DMS53 (cell line): ENCODE measurements at places on chromosomes 6 and 20.

- DNase-seq, result peak; percentile 51
Measured at GRCh38 chr6:103183831-103184411, 1675.8 kb downstream of the HACE1 start.

DNA sequence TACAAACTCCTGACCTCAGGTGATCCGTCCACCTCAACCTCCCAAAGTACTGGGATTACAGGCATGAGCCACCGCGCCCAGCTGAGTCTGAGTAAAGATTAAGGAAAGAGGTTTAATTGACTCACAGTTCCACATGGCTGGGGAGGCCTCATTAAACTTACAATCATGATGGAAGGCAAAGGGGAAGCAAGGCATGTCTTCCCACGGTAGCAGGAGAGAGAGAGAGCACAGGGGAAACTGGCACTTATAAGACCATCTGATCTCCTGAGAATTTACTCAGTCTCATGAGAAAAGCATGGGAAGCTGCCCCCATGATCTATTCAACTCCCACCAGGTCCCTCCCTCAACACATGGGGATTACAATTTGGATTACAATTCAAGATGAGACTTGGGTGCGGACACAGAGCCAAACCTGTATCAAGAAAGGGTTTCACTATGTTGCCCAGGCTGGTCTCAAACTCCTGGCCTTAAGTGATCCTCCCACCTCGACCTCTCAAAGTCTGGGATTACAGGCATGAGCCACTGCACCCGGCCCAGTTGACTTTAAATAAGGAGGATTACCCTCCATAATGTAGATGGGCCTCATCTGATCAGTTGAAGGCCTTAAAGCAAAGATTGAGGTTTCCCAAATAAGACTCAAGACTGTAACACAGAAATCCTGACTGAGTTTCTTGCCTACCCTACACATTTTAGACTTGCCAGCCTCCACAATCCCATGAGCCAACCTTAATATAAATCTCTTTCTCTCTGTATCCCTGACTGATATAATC, 13.1 kb upstream of the PEX7 start:
- no peak for DNase-seq

GRCh38 chr20:17287503-17287902, 60.7 kb downstream of the PCSK2 start:
- peak; percentile 32 for DNase-seq

GRCh38 chr6:125930765-125931418, 25.7 kb upstream of the HINT3 start:
- no peak for DNase-seq

GRCh38 chr6:41059556-41059955, 6.6 kb downstream of the APOBEC2 start:
- DNase-seq, result no peak

- no peak for DNase-seq
Measured at GRCh38 chr6:9789201-9789600, 625.7 kb downstream of the TFAP2A start.

DNA sequence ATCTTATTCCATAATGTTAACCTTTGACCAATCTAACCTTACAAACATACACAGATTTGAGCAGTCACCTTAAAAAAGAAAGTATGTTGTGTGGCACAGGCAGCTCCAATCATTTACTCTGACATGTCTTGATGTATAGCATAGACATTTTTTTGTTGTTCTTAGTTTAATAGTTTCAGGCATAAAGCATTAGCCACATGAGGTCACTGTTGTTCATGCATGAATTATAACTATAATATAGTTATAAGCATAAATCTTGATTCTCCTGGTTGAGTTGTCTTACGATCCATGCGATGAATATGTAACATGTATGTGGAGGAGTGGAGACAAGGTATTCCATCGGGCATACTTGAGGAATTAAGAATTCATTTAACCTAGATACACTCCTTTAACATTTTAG, 26.1 kb upstream of the NKAIN2 start:
- DNase-seq, result peak; percentile 59

DNA sequence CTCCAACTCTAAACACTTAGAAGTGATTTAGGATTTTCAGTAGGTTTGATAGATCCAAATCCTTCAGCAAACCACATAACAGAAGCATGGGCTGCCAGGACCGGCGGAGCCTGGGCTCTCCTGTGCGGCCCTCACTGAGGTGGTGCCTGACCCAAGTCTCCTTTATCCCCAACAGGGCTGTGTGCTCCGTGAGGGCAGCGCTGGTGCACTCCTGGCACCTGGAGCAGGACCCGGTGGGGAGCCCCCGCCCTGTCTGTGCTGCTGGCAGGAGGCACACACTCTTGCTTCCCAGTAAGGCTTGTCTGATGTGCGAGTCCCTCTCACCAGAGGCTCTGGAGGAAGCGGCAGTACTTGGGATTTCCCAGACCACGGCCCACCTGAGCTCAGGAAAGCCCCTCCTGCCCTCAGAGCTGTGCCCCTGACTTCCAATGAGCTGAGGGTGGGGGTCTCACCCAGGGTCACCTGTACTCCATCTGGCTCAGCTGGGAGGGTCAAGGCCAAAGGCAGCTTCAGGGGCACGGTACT, 56.2 kb downstream of the PYGB start:
- no peak for DNase-seq

GRCh38 chr6:72579865-72580264, 42.0 kb upstream of the KCNQ5 start:
- no peak for DNase-seq

DNA sequence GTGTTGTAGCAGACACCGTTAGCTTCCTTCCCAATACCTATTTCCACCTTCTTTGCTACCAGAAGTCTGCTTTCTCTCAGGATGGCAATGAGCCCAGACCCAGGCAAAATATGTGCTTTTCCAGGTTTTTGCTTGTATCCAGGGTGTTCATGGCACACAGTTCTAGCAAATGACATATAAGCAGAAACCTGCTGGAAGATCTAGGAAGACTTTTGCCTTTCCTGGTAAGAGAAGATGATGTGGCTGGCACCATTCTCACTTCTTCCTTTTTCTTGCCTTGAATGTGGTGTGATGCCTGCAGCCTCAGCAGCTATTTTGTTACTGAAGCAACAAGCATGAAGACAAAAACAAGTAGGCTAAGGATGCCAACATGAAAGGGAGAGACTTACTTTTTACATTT, 19.2 kb upstream of the TBC1D22B start:
- no peak for DNase-seq

DNA sequence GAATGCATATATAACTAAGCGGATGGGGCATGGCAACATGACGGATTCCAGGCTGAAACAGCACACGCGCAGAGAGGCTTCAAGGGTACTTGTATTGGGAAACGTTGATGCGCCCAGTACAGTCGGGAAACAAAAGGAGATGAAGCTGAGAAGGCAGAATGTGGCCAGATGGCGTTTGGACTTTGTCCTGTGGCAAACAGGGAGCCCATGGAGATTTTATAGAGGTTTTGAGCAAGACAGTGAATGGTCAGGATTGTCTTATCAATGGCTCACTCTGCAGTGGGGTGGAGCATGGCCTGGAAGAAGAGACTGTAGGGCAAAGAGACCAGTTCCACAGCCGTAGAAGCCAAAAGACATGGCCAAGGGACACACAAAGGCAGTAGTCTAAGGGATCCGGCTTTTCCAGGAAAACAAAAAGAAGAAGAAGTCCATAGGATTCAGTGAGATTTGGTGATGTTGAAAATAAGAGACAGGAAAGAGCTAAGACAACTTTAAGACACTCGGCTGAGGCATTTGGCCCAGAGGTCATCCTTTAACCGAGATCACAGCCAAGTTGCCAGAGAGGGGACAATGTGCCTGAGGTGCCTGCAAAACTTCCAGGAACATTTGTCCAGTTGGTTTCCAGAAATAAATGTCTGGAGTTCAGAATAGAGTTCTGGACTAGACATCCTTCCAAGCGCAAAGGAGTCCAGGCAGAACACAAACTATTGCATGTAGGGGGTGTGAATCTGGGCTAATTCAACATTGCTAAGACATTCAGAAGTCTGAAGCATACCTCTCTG, 123.0 kb upstream of the RREB1 start:
- peak; percentile 90 for DNase-seq

GRCh38 chr6:50249493-50249892, 199.8 kb upstream of the DEFB112 start:
- DNase-seq, result peak; percentile 35

DNA sequence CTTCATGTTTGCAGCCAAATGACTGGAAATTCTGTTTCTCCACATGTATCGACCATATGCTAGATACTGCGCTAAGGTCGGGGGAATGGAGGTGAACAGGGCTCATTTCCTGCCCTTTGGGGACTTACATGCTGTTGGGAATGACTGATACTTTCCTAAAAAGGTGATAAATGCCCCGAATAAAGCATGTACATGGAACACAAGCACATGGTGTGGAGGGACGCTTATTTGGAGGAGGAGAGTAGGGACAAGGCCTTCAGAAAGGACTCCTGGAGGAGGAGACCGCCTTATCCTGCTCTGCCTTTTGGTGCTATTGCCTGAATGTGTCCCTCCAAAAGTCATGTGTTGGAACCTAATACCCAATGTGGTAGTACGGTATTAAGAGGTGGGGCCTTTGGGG, 344.5 kb downstream of the PRL start:
- no peak for DNase-seq

GRCh38 chr6:13358511-13358910, 30.2 kb upstream of the TBC1D7 start:
- no peak for DNase-seq

DNA sequence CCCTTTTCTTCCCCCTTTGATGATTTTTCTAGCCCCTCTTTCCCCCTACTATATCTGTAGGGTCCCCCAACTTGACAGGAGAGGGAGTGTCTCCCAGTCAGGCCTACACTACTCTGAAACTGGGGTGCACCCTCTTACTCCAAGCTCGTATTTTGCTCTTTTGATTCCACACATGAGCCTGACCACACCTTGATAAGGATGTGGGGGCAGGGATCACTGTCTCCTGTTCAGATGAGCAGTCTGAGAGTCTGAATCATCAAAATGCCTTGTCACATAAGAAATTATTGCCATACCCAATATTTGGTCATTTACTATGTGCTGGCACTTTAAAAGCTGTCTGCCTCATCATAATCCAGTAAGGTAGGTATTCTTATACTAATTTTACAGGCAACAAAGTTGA, 15.9 kb downstream of the PNPLA1 start:
- DNase-seq, result no peak

DNA sequence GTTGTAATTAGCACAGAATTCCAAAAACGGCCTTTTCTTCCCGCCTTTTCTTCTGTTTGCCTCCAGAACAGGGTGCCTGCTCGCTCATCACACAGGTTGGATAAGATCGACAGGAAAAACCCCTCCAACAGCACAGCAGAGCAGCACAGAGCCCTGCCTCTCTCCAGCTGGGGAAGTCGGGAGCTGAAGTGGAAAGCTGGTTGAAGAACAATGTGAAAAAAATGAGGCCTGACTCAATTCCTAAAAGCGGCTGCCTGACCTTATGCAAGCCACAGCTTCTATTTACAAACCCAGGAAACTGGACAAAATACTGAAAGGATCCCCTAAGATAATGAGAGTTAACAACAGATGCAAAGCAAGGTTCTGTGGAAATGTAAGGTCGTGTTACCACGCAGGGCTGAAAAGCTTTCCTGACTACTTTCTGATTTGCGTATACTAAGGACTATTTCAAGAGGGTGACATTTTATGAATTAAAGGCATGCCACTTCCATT, 116.9 kb downstream of the TTLL2 start:
- DNase-seq, result no peak

DNA sequence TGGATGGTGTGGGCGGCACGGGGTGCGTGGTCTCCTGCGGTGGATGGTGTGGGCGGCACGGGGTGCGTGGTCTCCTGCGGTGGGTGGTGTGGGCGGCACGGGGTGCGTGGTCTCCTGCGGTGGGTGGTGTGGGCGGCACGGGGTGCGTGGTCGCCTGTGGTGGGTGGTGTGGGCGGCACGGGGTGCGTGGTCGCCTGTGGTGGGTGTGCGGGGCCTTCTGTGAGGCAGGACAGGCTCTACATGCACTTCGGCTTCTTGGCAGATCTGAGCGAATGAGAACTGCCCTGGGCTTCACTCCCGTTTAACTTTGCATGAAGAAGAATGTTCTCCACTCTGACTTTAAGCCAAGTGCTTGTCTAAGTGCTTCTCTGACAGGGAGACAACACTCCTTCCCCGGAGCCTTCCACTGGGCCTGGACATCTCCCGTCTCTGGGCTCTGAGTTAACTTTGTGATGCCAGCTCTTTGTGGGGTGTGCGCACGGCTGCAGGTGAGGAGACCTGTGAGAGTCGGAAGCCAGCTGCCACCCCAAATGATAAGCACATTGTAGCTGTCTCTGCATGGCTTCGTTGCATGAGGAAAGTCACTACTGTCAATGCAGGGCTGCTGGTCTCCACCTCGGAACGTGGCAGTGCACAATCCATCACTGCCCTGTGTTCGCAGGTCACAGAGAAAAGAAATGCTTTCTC, 244.8 kb downstream of the DLL1 start:
- no peak for DNase-seq

- no peak for DNase-seq
Measured at GRCh38 chr6:120804612-120805011, 529.7 kb downstream of the TBC1D32 start.

- no peak for DNase-seq
Measured at GRCh38 chr6:19637010-19637409, 200.2 kb upstream of the ID4 start.

DNA sequence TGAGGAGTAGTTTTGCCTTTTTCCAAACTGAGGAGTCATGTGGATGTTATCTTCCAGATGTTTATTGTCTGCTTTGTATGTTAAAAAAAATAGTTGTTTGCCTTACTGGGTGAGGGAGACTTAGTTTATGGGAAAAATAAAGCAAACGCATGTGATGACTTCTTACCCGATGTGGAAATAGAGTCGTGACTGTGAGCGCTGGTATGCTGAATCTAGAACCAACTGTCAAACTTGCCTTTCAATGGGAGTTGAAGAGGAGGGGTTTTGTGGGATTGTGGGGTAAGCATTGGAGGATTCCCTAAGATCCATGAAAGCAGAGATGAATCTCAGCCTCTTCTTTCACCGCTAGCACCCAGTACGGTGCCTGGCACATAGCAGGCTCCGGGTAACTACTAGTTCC, 5.3 kb downstream of the DCBLD1 start:
- no peak for DNase-seq

- peak; percentile 12 for DNase-seq
Measured at GRCh38 chr6:73032586-73032985, 192.7 kb downstream of the KHDC1L start.

DNA sequence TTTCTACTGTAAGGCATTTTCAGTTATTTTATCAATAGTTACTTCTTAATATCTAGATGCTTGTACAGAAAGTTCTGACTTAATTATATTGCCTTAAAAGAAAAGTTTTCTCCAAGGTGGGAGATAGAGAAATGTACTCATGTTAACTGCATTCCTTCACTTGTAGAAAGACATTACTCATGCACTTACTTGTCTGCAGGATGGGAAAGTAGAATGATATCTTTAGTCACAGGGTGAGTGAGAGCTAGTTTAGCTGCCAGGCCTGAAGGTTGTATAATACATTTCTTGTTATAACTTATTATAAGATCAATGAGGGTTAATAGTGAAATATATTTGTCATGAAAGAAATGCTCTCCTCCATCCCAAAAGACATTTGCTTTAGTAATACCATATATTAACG, 92.1 kb downstream of the CRYBG1 start:
- no peak for DNase-seq

DNA sequence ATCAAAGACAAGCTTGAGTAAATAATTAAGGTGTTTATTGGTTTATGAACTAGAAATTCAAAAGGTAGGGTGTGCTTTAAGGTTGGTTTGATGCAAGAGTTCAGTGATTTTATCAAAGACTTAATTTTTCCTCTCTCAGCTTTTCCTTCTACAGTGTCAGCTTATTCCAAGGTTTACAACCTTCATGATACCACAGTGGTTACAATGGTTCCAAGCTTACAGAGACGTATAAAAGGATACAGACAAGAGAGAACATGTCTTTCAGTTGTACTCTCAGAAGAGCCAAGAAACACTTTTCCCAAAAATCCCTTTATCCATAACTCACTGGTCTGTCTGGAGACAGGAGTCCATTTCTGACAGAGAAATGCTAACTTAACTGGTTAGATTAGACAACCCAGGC, 93.5 kb upstream of the LOC128125822 start:
- no peak for DNase-seq
